ENCODE measurements at places on chromosomes 7 and 10.
A peak's percentile ranks its signal among the peaks of the same experiment; 100 is the strongest.

- DNase-seq, result no peak
Measured at GRCh38 chr7:139749545-139749944, 28.3 kb downstream of the HIPK2 start.

- no peak for DNase-seq
Measured at GRCh38 chr10:80539421-80540031, 1.8 kb downstream of the SH2D4B start.

GRCh38 chr10:81306971-81307782 lies 567.8 kb upstream of the NRG3 start:
- no peak for DNase-seq

DNA sequence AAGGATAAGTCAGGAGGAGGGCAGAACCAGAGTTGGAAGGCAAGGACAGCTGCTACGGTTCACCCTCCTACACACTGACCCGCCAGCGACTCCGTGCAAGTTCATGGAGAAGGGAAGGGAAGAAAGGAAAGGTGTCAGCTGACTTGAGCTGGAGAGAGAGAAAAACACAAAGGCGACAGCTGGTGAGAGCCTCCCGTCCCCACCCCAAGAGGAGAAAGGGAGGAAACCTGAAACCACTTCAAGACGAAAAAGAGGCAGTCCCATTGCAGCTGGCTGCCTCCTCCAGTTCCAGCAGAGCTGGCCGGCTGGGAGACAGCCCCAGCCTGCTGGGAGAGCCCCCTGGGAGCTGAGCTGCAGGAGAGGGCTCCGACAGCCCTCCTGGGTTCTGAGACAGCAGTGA lies 75.2 kb downstream of the PARD3 start:
- DNase-seq, result peak; percentile 28

DNA sequence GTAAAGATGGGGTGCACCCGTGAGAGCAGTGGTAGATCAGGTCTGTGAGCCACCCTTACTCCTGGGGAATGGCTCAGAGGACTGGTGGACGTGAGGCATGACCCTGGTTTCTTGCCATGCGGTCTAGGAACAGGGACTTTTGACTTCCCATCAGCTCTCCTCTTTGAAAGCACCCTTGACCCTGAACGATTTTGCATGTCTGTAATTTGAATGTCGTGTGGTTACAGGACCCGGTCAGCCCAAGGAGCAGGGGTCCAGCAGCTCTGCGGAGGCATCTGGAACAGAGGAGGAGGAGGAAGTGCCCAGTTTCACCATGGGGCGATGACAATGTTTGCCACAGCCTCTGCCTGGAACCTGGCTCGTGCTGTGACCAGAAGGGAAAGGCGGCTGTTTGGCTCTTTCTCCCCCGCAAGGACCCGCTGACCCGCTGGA lies 8.6 kb upstream of the ORAI2 start:
- no peak for DNase-seq

DNA sequence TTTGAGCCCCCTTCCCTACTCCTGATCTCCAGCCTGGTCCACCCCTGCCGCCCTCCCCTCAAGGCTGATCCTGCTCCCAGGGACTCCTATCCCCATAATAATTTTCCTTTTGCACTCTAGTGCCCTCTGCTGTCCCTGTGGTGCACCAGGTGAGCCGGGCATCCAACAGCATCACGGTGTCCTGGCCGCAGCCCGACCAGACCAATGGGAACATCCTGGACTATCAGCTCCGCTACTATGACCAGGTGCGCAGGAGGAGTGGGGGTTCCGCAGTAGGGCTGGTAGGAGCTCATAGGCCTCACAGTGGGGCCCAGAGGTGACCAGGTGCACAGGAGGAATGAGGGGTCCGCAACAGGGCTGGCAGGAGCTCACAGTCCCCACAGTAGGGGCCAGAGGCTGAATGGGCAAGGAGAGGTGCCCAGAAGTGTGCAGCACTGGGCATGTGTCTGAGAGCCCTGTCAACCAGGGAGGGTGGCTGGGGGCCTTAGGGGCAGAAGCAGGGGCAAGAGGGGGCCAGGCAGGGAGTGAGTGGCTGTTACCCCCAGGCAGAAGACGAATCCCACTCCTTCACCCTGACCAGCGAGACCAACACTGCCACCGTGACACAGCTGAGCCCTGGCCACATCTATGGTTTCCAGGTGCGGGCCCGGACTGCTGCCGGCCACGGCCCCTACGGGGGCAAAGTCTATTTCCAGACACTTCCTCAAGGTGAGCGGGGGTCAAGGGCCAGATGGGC lies 11.7 kb downstream of the EPHB6 start:
- DNase-seq, result no peak

GRCh38 chr10:12061124-12061523 lies 7.6 kb upstream of the DHTKD1 start:
- no peak for DNase-seq

DNA sequence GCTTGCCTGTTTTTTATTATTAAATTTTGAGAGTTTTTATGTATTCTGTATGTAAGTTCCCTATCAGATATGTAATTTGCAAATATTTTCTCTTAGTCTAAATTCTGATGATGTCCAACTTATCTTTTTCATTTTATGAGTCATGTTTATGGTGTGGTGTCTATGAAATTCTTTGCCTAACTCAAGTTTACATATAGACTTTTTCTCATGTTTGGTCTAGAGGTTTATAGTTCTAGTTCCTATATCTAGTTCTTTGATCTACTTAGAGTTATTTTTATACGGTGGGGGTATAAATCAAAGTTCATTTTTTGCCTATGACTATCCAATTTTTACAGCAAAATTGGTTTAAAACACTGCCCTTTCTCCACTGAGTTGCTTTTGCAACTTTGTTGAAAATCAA lies 26.3 kb upstream of the CCDC7 start:
- DNase-seq, result no peak

DNA sequence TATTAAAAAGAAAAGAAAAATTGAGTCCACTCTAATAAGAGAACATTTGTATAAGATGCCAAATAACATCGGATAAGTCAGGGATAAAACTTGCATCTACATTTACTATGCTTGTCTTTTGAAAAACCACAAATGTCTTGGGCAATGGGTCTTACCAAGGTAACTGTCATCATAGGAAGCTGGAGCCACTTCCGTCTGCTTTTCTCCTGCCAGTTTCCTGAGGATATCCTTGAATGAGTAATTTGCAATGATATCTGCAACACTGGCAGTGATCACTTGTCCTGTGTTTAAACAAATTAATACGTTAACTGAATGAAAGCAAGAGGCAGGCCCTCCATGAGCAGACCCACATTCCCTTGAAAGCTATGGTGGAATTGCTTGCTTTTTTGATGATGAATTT lies 47.3 kb downstream of the ITGA8 start:
- no peak for DNase-seq

DNA sequence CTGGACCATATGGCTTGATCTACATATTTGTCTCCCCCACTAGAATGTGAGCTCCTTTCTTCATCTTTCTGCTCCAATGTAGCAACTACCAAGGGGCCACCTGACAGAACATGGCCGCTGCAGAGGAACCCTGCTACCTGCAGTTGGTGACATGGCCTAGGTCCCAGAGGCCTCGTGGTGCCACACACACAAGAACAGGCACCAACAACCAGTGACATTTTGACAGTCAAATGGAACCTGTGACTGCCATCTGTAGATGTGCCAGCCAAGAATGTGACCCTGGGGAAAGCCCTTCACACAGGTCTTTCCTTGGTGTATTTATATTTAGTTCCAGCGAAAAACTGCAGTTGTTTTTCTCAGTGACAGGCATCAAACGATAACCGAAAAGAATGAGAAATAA lies 67.9 kb upstream of the ANKRD1 start:
- DNase-seq, result no peak

DNA sequence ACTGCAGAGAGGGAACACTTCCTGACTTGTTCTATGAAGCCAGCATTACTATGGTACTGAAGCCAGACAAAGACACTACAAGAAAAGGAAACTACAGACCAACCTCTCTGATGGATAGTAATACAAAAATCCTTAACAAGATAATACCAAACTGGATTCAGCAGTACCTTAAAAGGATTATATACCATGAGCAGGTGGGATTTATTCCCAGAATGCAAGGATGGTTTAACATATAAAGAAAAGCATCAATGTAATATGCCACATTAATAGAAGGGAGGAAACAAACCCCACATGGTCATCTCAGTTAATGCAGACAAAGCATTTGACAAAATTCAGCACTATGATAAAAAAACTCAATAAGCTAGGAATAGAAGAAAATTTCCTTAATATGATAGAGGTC lies 47.2 kb downstream of the EBLN1 start:
- DNase-seq, result no peak

- no peak for DNase-seq
Measured at GRCh38 chr7:20260223-20260622, 43.0 kb upstream of the MACC1 start.

GRCh38 chr10:132707776-132708171 lies 78.2 kb downstream of the NKX6-2 start:
- DNase-seq, result peak; percentile 60

GRCh38 chr10:23422003-23422411 lies 16.9 kb upstream of the OTUD1 start:
- no peak for DNase-seq

DNA sequence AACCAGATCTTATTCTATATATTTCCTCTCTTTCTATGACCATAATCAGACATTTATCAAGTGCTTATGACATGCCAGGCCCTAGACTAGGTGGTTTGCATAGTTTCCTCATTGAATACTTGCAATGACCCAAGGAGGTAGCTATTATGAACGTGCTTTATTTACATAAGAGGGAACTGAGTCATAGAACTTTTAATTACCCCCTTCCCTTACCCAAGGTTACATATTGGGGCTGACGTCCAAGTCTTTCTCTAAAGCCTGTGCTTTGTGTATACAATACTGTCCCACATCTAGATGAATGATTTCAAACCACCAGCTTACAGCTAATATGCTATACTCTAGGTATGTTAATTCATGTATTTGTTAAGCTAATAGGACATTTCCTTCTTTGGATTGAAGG lies 91.9 kb upstream of the NPY start:
- DNase-seq, result no peak

GRCh38 chr7:55288070-55288824 lies 76.9 kb upstream of the LANCL2 start:
- no peak for DNase-seq

DNA sequence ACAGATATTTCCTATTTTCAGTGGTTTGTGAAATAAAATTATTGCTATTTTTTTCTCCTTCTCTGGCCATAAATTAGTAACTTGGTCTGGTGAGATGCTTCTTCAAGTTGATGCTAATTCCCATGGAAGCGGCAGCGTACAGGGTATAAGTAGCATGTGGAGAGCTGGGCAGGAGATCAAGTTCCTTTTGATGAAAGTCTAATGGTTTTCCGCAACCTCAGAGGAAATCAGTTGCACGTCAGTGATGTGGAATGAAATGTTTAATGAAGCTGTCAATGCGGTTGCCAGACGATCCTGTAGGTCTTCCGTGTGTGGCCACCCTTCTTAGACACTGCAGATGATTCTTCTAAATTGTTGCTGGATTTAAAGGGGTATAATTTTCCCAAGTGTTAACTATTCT lies 236.4 kb upstream of the GRM3 start:
- no peak for DNase-seq

DNA sequence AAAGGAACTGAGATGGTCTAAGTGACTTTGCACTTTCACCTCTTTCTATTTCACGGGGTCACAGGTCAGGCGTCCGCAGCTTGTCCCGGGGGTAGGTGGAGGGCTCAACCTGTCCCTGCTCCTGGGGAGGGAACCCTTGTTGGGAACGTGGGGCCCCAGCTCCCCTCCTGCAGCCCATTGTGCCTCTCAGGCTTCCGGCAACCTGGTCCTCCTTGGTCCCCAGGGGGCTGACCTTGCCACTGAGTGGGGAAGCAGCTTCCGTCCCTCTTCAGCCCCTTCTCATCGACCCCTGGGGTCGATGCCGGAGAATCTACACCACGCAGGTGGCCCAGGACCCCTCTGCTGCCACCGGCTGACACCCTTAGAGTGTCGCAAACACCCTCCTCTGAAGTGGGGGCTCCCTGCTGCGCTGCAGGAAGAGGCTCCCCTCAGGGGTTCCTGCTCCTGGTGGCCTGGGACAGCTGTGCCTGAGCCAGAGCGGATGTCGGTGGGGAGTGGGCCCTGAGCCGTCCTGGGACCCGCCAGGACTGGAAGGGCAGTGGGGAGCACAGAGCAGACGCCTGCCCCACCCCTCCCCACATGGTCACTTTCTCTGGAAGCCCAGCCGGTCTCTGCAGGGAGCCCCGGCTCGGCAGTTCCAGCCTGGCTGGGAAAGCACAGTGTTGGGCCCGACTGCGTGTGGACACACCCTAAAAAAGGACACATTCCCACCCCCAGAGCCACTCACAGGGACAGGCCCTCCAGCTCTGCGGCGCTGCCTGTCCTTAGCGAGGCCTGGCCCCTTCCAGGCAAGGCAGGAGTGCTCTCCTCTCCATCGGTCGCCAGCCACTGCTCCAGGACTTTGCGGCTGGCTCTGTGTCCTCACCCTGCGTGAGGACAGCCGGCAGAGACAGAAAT lies 357.5 kb upstream of the SHH start:
- DNase-seq, result no peak

GRCh38 chr7:84538268-84538667 lies 343.7 kb upstream of the SEMA3A start:
- DNase-seq, result no peak

DNA sequence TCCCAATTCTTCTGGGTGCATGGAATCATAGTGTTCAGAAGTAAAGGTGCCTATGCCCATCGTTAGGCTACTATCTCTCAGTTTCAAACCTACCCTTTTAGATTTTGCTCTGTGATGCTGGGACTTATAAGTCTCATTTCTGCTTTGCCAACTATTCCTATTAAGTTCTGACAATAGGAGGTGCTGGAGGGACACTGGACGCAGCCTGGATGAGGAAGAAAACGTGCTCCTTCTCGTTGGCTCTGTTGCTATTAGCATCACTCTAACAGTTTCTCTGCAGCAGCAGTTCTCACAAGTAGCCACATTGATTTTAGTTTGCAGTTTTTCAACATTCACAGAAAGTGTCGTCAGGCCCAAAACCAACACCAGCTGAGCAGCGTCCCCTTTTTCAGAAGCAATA lies 72.4 kb downstream of the ABCC2 start:
- DNase-seq, result peak; percentile 43

- DNase-seq, result no peak
Measured at GRCh38 chr10:89563861-89564478, 28.6 kb upstream of the SLC16A12 start.

- DNase-seq, result no peak
Measured at GRCh38 chr7:81674431-81674830, 95.4 kb downstream of the HGF start.

- DNase-seq, result no peak
Measured at GRCh38 chr7:66928388-66928787, 7.4 kb downstream of the TMEM248 start.

GRCh38 chr7:42746214-42746613 lies 165.7 kb downstream of the C7orf25 start:
- no peak for DNase-seq

GRCh38 chr10:71223347-71224058 lies 11.1 kb downstream of the UNC5B start:
- peak; percentile 35 for DNase-seq
